Stimulated activated CD4-positive, alpha-beta T cell treated with anti-CD3 and anti-CD28 coated beads, Interleukin-1b, Interleukin-23, amount 100 ng/mL, for 1 hour (primary cell): ENCODE measurements at places on chromosomes 12 and 14.

GRCh38 chr14:36767603-36768281, 106.1 kb downstream of the PAX9 start:
- DNase-seq, result no peak

DNA sequence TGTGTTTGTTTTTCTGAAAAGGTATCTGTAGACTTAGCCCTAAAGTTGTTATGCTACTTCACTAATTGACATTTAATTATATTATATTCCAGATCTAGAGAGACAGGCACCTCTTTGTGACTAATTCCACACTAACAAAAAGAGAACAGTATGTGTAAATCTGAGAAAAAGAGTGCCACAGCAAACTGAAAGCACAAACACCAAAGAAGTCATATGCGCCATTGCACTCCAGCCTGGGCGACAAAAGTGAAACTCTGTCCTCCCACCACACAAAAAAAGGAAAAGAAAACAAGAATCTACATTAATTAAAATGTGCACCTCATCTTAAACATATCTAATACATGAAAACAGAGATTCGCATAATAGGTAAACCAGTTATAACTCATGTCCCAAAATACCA, 4.4 kb upstream of the CSRNP2 start:
- DNase-seq, result no peak

DNA sequence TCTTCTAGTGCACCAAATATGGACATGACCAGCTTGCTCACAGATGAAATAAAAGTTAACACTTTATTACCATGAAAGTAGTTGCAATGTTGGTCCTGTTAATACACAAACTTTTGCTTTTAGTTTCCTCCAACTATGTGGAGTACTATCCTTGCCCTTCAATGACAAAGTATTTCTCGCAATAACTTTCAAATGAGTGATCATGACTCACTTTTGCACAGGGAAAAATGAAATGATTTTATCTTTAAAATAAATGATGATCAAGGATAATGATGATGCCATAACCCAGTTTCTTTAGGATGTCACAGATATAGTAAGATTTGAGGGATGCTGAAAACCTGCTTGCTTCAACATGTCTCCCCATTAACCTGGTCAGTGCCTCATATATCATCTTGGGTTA, 254.0 kb upstream of the KITLG start:
- DNase-seq, result no peak

GRCh38 chr14:38989922-38990546, 113.0 kb downstream of the SEC23A start:
- no peak for DNase-seq

DNA sequence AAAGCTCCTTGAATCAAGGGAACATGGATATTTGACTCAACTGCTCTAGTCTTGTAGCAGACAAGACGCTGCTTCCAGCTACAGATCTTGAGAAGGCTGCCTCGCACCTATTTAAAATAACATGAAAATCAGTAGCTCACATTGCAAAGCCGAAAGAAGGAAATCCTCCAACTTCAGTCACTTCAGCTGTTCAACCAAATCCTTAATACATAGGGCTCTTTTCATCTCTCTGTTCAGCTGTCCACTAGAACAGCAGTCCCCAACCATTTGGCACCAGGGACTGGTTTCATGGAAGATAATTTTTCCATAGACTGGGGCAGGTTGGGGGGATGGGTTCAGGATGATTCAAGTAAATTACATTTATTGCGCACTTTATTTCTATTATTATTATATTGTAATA, 1116.0 kb upstream of the TMEM132C start:
- no peak for DNase-seq

GRCh38 chr12:8018666-8019581, 13.6 kb upstream of the FOXJ2 start:
- DNase-seq, result no peak

- DNase-seq, result no peak
Observed at GRCh38 chr14:47826809-47827208, 151.4 kb upstream of the MDGA2 start.

GRCh38 chr12:52225752-52226151, 7.3 kb upstream of the KRT7 start:
- DNase-seq, result no peak

DNA sequence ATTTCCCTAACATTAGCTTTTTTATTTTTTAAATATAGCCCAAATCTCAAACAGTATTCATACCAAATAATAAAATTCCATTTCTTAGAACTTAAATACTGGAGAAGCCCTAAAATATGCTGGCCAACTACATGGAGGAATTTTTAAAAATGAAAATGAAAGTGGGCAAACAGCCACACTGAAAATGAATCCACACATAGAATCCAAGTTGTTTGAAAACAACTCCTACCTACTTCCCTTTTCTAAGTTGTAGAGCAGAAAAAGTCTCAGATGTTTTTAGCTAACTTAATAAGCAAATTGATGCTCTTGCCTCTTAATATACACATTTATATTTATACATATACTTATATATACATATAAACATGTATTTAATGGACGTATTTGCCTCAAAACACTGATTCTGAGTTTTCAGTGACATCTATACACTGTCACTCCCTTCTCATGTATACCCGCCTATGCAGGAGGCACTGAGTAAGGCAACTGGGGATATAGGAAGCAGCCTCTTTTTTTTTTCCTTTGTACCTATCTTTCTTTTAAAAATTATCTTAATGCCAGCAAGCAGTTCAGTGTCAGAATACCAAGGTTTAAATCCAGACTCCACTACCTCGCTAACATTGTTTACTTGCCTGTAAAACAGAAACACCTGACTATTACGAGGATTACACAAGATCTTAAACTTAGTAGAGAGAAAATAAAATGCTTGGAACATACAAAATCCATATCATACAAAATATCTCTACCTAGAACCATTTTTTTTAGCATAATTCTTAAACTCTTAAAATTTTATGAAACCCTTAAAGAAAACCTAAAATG, 13.3 kb downstream of the DICER1 start:
- DNase-seq, result no peak
